Right ventricle myocardium inferior (tissue), 1 donor: ENCODE measurements at places on chromosomes 5 and 9.
A peak's percentile ranks its signal among the peaks of the same experiment; 100 is the strongest.

GRCh38 chr5:33890131-33891032 is 1.4 kb downstream of the ADAMTS12 start:
- DNase-seq: no peak

- no peak for DNase-seq
Measured at GRCh38 chr9:118367383-118367782, 663.2 kb downstream of the TLR4 start.

DNA sequence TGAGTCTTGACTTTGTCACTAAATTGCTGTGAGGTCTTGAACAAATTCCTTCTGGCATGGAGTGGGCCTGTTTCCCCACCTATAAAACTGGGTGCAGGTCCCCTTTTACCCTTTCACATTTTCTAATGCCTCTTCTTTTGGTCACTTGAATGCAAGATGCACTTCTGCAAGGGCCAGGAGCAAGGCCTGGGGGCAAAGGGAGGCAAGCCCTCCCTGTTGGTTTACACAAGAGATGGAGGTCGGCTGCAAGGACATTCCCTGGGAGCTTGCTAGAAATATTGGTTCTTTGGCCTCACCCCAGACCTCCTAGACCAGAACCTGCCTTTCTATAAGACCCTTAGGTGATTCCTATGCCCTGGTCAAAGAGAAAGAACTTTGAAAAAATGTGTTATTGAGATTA is 5.8 kb downstream of the FOXE1 start:
- DNase-seq: no peak

- DNase-seq: peak; percentile 75
Measured at GRCh38 chr9:134526584-134527477, 114.8 kb upstream of the COL5A1 start.

DNA sequence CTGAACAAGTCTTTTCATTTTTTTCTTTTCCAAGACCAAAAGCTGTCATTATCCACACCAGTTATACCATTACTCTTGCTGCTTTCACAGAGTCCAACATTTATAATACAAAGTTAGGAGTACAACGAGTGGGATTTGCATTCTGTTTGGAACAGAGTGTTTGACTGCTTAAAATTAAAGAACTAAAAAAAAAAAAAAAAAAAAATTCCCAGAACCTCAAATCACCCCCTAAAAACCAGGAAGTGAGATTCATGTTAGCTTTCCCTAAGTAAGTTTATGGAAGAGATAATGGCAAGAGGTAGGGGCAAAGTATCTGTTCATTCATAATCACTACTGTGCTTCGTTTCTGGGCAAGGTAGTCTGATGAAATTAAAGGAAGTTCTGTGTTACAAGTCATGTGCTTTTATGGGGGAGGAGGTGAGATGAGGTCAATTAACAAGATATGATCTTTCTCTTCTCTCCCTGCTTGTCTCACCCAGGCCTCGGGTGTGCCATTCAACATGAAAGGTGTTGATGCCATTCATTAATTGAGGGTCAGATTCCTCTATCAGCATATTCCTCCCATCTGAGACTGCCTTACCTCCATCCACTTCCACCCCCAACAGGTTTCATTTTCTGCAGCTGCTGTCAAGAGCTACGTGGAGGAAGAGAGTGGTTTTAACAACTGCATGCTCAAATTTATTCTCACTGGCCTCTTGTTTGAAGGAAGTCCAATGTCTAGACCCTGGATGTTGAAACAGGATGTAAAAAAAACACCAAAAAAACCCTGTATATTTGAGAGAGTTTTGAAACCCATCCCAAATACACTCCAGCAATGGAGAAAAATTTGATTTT is 58.1 kb downstream of the MARCHF3 start:
- no peak for DNase-seq

GRCh38 chr5:165497707-165498106 is 1992.3 kb downstream of the MAT2B start:
- no peak for DNase-seq

DNA sequence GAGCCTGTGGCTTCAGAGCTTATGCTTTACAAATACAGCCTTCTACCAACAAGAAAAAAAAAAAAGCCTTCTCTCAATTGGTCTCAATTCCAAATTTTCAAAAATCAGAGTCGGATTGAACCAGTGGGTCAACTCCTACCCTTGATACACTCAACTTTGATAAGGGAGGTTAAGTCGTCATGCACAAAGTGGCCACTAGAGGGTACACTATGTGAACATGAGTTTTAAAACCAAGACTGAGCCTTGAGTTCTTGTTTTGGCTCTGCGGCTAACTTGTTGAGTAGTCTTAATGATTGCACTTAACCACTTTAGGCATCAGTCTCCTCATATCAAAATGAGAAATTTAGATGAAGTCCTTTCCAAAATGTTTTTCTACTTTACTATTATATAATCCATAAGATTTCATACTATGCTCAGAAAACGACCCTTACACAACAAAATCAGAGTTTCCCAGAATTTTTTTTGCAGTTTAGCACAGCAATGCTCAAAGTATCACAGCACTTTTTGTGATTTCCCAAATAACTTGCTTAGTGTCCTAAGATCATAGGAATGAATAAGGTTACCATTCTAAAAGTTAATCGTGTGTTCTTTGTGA is 92.9 kb upstream of the MTAP start:
- DNase-seq: no peak

GRCh38 chr9:69785757-69786156 is 25.9 kb upstream of the PTAR1 start:
- DNase-seq: no peak

- DNase-seq: no peak
Measured at GRCh38 chr5:59955241-59955640, 61.7 kb upstream of the PDE4D start.

DNA sequence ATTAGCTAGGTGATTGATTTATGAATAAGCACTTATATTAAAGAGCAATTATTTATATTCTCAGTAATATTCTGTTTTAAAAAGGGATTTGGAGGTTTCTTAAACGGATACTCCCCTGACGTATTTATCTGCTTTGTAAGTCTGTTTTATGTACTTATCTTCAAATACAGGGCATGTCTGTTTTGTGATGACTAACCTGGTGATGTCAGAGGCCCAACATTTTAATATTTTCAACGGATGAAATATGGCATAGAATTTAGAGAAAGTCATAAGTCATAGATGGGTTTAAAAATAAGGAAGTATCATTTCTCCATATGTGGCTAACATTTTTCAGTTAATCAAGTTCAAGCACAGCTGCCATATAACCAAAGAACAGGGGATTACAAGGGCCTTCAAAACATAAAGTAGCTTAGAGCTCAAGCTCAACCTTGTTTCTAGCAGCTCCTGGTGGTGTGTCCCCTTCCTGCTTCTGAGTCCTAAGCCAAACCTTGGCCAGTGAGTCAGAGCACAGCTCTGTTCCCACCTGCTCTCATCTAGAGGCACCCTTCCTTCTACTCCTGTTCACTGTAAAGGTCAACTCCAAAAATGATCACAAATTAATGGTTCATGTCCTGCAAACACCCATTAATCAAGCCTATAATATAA is 131.4 kb downstream of the OXCT1 start:
- DNase-seq: no peak

DNA sequence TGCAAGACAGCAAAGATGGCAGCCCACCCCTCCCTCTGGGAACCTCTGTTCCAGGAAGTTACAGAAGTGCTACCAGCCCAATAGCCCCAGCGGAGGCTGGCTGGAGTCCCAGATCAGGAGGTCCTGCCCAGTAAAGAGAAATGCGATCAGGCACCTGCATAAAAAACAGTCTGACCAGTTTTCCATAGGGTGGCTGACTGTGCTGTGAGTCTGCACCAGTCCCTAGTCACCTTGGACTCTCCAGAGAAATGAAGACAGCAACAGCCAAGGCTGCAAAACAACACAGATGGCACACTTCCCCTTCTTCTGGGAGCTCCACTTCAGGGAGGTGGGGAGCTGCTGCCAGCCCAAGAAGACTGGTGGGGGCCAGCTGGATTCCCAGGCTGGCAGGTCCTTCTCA is 265.5 kb upstream of the PCSK5 start:
- DNase-seq: peak; percentile 46

DNA sequence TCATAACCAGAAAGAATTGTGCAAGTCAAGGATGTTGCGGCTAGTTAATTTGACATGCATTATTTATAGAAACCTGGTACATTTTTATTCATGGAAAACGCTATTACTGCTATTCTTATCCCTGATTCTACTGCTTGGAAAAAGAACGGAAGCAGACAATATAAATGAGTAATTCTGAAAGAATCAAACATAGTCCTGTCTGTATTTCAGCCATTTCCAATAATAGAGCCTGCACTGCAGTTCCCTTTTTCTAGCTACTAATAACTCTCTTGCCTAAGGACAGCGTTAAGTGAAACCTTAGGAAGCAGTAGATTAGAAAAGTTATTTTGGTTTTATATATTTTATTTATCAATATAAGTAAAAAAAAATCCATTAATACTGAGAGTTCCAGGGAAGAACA is 414.9 kb downstream of the CYLC2 start:
- no peak for DNase-seq

DNA sequence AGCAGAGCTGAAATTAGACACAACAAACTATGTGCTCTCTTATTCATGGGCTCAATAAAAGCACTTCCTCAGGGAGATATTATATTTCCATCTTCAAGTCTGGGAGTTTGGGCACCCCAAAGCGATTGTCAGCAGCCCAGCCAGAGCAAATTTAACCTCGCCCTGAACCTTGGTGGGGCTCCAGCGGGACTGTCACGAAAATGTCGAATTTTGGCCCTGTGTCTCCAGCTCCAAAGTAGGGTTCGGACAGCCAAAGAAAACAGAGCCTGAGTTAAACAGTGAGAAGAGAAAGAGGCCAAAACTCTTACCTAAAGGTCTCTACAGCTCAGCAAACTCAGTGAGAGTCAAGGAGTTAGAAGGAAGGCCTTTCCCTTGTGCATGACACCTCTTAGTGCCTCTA is 432.9 kb downstream of the SPATA31D1 start:
- no peak for DNase-seq

DNA sequence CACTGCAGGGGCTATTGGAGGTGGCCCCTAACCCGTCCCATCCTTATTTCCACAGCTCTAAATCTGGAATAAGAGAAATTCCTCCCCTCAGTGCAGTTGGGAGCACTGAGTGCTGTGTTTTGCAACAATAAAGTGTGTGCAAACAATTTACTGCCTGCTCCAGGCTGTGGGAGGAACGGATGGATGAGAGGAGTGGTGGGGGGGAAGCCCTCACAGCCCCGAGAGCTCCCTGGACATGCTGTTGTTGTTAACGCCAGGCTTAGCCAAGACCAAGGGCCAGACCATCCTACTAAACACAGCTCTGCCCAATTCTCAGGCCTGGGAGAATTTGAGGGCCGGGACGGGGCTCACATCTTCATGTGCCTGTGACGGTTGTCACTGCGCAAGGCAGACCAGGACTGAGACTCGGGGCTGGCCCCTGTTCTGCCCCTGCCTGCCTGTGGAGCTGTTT is 200.2 kb downstream of the DAB2IP start:
- DNase-seq: no peak

GRCh38 chr5:5188376-5189050 is 48.4 kb downstream of the ADAMTS16 start:
- DNase-seq: no peak

- DNase-seq: no peak
Measured at GRCh38 chr5:66820630-66821207, 224.5 kb downstream of the MAST4 start.
